HuH-7 (cell line): ENCODE measurements at places on chromosomes 4 and X.

- DNase-seq: peak; percentile 44
These were observed 2.9 kb downstream of the LRPAP1 start for GRCh38 chr4:3529363-3529762.

GRCh38 chrX:108072746-108073145 lies 18.6 kb downstream of the PSMD10 start:
- no peak for DNase-seq

GRCh38 chr4:80069108-80069836 lies 3.8 kb downstream of the ANTXR2 start:
- DNase-seq: no peak

DNA sequence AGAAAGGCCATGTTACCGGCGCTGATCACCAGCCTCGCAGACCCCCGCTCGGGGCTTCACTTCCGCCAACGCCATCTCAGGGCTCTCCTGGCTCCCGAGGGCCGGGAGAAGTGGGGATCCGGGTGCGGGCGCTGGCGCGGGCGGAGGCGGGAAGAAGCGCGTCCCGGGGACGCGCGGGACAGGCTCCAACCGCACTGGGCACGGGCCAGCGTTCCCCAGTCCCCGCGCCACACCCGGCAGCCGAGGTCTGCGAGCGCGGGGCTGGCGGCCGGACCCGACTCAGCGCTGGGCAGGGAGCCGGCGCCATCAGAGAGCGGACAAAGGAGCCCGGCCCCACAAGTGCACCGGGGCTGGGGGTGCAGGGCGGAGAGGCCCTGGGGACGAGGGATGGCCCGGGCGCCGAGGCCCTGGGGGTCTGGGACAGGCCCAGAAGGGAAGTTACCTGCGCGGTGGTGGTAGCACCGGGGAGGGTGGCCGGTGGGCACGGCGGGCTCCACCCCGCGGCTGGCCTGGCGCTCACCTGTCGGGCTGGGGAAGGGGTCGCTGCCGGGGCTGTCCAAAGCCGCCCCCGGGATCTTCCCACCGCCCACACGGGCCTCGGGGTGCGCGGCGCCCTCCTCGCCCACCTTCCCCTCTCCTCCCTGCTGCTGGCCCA lies 449 bp downstream of the CTPS2 start:
- DNase-seq: peak; percentile 11

DNA sequence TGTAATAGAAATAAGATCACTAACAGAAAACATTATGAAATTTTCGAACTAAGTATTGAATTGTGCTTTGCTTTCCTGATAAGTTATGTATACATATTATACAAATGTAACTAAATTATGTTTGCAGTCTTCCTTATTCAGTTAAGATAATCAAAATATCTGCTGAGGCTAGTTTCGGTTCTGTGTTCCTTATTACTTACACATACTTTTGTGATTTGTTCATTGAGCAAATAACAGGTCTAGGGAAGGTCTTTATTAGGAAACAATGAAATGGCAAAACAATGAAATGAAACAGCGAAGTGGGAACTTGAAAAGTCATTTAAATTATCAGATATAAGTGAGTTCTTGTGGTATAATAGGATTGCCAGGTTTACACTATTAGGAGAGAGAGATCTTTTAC lies 352.4 kb downstream of the GRIA2 start:
- no peak for DNase-seq

DNA sequence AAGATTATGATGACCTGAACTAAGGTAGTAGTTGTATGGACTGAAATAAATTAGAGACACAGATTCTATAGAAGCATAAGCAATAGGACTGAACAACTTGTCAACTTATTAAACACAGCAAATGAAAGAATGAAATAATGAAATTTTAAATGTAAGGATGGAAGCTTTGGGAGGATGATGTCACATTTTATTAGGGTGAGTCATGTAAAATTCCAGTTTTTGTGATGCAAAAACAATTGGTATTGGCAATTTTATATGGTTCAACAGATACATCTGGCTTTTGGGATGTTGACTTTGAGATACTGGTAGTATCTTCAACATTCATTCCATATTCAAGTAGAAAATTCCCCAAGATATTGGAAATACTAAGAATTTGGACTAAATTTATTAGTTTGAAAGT lies 72.7 kb upstream of the IL15 start:
- no peak for DNase-seq

GRCh38 chr4:178240891-178241290 lies 798.7 kb upstream of the AGA start:
- no peak for DNase-seq

DNA sequence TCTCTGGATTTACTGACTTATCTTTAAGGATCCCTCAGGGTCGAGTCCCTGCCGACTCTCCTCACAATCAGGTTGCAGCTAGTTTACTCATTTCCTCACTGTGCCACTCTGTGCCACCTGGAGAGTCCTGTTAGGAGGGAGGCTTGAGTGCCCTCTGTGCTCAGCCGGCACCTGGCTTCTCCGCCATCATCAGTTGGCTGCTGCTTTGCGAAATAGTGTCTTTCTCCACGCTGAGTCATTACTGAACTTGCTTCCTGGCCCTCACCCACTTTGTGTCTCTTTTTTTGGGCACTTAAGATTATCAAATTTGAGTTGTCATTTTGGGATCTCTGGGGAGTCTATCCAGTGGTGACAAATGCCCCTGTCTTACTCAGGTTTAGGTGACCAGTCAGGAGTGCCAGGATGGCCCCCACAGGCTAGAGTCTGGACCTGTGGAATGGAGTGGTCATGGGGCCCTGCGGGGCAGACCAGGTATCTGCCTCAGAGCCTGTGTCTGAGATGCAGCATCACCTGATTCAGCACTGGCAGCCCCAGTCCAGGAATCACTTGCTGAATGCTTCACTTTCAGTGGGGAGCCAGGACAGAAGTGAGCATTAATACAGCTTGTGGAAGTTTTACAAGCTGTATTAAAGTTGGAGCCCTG lies 37.7 kb downstream of the JADE1 start:
- DNase-seq: no peak

DNA sequence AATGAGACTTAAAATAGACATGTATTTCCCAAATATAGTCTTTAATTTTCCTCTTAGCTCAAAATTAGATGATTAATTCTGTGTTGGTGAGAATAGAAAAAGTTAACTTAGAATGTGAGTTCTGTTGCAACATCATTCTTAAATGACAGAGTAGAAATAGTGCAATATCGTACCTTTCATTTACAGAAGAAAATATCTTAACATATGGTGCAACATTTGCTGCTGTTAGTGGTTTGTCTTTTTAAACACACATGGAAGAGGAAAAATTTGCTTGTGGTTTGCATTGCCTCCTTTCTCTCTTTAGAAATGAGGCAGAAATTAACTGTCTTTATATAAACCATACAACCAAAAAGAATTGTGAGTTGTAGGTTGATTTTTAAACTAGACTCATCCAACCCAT lies 39.3 kb upstream of the FHDC1 start:
- no peak for DNase-seq

- no peak for DNase-seq
These were observed 11.7 kb downstream of the SMARCAD1 start for GRCh38 chr4:94219402-94219801.

DNA sequence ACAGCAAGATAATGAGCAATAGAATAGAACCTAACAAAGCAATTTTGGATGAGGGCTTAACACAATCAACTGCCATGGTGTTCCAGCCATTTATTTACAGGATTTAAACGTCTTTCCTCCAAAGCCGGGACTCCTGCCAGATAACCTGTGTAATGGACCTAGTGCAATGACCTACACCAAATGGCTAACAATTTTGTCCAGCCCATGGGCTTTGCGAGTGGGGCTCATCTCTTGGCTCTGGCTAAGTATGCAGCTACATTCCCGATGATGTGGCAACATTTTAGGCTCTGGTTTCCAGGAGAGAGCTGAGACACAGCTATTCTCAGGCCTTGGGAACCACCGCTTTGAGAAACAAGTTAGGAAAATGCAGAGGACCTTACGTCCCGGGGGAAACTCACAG lies 822.3 kb upstream of the FTHL17 start:
- DNase-seq: no peak

- DNase-seq: no peak
These were observed 26.8 kb upstream of the SPARCL1 start for GRCh38 chr4:87555773-87556619.

DNA sequence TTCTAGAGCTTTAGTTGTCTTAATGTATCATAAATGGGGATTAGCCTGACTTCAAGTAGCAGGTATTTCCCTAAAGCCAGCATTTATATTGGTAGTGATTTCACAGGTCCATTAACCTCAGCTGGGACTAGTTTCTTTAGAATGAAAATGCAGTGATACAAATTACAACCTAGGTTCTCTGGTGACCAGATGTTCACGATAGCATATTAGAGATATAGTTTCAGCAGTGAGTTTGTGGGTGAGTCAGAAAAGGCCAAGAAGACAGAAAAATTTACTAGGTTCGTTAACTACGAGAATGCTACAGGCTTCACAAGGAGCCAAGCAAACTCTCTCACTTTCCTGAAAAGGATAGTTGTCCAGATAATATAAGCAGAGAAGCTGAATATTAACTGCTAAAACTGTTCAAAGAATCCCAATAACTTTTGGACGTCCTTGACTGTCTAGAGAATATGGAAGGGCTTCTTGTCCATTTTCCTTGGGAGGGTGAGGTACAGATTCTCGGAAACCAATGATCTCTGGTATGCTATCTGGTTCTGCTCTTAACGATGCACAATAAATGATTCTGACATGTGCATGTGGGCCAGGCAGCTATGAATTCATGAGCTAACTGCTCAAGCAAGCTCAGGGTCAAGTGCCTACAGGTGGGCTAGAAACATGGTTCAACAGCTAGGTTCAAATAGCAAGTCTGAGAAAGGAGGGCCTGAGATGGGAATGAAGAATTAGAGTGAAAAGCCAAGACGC lies 6.0 kb upstream of the SPCS3 start:
- DNase-seq: no peak

DNA sequence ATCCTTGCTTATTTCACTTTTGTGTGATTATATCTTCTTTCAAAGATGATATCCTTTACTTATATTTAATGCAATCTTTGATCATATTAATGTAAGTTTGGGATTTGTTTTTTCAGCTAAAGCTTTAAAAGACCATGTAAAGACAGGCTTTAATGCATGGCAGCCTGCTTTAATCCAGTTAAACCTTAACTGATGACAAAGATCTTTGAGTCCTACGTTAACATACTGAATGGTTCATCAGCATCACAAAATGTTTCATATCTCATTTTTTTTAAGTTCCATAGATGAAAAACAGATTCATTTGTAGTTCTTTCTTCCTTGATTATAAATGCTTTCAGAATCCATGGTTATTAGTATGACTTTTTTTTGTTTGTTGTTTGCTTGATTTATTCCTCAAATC lies 1102.8 kb downstream of the FSTL5 start:
- DNase-seq: no peak

DNA sequence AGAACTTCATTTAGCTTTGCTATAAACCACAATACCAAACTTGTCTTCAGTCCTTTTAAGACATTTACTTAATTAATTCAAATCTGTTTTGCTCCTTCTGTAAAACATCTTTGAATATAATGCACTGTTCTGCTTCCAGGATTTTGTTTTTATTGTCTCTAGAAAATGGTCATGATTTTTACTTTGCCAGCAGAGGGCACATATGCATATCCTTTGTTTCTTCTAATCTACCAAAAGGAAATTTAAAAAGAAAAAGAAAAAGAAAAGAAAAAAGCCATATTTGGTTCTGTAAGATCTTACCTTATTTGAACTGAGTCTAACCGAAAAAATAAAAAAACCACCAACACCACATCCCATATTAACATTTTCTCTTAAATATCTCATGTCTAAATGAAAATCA lies 101.9 kb upstream of the CCSER1 start:
- DNase-seq: no peak

DNA sequence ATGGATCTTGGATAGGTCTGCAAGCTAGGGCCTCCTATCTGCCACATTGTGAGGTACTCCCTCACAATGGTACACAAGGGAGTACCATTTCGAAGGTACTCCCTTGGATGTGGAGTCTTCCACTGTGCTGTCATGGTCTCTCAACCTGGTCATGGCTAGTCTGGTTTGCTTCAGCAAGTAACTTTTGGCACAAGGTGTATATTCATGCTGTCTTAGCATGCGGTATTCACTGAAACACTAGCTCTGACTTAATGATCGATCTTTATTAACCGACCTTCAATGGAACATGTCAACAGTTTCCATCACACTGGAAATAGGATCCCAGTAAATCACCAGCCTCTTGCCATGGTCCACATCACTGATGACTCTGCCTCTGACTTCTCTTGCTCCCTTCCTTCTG lies 77.5 kb upstream of the HS3ST1 start:
- no peak for DNase-seq

- no peak for DNase-seq
These were observed 2.1 kb upstream of the MTNR1A start for GRCh38 chr4:186557486-186557885.

GRCh38 chr4:71559957-71560571 lies 221.2 kb downstream of the SLC4A4 start:
- no peak for DNase-seq

DNA sequence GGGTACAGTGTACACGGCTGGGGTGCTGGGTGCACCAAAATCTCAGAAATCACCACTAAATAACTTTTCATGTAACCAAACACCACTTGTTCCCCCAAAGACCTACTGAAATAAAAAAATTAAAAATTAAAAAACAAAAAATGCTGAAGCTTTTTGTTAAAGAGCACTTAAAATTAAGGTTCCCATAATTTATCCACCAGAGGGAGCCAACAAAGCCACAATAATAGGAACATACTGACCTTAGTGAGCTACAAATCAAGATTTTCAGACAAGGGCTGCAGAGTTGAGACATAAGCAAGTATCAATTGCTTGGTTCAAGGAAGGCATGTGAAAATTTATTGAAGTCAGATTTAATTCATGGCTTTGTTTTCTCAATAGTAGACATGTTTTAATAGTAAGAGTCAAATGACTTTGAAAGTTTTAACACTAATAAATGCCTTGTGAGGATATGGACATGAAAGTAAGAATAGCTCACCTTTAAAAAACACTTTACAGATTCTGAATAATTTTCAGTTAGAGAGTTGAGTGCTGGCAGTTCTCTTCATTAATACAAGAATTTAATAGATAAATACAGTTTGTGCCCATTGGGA lies 43.0 kb upstream of the SCOC start:
- DNase-seq: no peak

GRCh38 chr4:52096048-52096447 lies 44.9 kb downstream of the SPATA18 start:
- no peak for DNase-seq

DNA sequence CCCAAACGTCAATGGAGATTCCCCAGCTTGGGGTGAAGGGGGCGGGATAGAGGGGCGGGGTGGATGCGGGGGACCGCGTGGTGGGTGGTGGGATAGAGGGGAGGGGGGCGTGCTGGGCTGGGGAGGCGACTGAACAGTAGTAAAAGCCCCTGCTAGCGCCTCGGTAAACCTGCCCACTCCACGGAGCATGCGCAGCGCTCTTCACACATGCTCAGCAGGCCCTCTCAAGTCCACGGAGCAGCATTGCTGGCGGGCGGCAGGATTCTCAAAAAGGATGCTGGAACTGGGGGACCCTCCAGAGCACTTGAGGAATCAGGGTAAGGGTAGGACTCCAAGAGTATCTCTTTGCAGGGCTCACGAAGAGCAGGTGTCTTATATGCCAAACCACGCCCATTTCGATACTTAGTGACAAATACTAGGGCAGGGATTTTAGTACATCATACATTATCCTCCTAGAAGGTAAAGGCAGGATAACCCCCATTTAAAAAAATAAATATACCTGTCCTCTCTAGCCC lies 378 bp upstream of the RPS6KA6 start:
- no peak for DNase-seq

- DNase-seq: no peak
These were observed 89.3 kb upstream of the STX18 start for GRCh38 chr4:4631150-4631549.
